Inflammatory macrophage treated with lipopolysaccharide for 4 hours (primary cell): ENCODE measurements at places on chromosomes 2 and 18.

DNA sequence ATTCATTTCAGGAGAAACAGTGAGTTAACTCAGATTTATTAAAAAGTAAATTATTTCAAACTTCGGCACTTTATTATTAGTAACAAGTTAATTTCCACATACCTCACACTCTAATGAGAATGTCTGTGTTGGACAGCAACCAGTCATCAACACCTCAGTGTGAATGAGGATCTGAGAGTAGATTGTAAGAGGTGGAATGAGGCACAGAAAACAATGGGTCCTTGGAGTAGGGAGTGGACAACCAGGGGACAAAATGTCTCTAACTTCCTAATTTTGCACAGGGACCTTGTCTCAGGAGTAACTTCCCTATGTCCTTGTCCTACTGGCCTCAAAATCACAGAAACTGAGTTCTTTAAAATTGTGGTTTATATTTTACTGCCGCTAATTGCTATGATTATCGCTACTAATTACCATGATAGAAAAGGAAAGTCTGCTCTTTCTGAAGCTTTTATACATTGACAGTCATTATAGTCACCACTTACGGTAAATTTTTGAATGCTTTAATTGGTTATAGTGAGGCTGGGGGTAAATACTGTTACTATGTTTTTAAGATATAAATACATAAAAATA is 82.2 kb upstream of the LRPPRC start:
- DNase-seq, result no peak

DNA sequence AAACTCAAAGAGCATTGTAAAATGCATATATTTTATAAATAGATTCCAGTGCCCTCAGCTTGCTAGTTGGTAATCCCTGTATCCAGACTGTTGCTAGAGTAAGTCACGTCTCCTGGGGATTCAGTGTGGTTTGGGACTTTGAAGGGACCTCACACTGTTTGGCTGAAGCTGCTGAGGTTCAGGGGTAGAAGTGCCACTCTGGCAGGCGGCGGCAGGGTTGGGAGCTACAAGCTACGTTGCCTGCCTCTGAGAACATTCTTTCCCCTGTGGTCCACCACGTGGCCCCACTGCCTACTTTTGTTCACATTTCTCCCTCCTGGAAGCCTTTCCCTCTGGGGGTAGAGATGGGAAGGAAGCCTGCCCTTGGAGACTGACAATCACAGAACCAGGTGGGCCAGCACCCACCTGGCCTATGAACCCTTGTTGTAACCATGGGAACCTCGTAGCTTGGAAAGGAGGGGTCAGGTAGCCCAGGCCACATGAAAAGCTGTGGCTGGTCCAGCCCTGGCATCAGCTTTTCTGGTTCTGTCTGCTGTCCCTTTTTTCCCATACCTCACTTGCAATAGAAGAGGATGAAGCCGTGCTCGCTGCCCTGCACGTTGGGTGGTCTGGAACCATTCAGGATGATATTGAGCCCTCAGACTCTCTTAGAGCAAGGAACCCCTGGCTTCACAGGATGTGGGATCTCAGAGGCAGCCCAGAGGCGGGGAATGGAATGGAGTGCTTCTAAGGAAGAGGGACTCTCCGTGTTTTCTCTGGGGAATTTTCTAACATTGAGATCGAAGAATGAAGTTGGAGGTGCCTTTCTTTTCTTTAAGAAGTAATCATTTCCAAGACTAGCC is 2.9 kb downstream of the RNF144A start:
- DNase-seq, result no peak

DNA sequence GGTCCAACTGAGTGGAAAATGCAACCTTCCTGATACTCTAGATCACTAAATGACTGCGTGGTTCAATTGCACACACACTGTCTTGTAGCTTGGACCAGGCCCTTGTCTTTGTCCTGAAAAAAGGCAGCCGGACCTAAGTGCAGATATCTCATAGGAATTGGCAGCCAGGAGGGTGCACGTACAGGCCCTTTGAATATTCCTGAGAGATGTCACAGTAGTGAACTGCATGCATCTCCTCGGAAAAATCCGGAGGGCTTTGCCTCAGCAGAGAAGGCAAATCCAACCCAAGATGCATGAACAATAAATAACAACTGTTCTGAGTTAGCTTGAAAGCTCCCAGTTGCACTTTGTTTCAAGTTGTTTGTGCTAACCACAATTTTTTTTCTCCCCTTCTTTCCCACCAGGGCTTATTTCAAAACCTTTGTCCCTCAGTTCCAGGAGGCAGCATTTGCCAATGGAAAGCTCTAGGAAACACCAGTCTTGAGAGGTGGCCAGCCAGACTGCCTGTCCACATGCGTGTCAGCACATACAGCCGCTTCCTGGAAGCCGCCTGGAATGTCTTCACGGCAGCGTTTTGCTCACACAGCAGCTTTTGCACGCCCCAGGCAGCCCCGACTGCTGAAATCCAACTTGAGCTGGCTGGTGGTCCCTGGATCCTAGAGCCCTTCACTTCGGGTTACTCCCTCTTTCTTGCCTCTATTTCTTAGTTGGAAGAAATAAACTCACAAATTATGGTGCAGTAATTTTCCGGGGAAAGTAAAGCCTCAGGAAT is 54.4 kb upstream of the FOSL2 start:
- DNase-seq, result no peak

- DNase-seq, result no peak
Observed at GRCh38 chr2:76930056-76930744, 592.0 kb downstream of the LRRTM4 start.

- no peak for DNase-seq
Observed at GRCh38 chr2:69545477-69545932, 98.0 kb downstream of the AAK1 start.

GRCh38 chr2:170465241-170465640 is 249.9 kb upstream of the SP5 start:
- no peak for DNase-seq

DNA sequence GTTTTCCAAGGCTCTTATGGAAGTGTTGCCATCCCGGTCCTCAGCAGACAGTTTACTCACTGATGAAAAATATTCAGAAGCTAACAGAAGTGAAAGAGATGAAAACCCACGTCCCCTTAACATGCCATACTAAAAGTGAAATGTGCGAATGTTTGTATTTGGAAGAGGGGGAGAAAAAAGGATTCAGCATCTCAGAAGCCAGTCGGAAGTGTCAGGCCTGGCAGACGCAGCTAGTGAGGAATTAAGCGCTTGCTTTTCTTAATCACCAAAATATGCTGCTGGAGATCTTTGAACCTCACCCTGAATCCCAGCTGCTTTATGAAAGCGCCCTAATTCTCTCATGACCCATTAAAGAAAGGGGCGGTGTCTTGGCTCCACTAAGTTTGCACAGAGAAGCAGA is 653.7 kb downstream of the DCDC2C start:
- no peak for DNase-seq

- DNase-seq, result no peak
Observed at GRCh38 chr2:134307334-134307733, 53.5 kb downstream of the MGAT5 start.

GRCh38 chr2:101399021-101399799 is 11.9 kb upstream of the CREG2 start:
- DNase-seq, result peak; percentile 80

DNA sequence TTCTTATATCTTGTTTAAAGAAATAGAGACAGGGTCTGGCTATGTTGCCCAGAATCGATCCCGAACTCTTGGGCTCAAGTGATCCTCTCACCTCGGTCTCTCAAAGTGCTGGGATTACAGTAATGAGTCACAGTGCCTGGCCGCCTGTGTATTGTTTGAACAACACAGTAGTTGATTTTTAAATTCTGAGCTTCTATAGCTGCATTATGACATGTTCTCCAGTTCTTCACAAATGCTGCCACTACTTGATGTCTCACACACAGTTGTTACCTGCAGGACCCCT is 7.7 kb upstream of the RHOB start:
- DNase-seq, result peak; percentile 49

- DNase-seq, result no peak
Observed at GRCh38 chr2:82013641-82014040, 1709.1 kb upstream of the LRRTM1 start.

DNA sequence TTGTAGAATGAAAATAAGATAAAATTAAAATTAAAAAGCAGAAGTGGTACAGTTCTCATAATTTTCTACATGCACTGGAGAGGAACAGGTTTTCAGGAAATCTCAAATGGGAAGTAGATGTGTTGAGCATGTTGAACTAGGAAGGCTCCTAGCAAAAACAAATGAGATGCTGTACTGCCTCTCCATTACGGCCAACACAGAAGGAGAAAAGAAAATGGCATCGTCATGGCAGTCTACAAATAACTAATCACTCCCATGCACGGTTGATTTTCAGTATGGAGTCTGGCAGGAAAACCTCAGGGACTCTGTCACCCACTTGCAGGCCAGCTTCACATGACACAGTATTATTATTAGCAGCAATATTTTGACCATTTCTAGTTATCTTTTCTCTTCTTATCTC is 278.7 kb downstream of the NRXN1 start:
- DNase-seq, result no peak

DNA sequence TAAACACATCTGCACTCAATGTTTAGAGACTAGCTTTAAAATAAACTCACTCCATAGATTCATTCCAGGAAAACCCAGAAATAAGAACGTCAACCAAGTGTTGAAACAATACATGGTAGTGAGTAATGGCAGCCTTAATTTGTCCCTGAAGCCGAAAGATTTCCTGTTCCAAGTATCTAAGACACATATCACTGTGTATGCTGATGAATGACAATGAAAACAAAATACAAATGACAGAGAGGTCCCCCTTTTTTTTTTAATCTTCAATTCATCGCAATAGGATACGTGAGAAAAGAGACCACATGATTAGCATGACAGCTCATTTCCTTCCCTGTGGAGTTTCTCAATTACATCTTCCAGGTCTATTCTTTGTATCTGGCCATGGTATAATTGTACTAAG is 160.5 kb upstream of the STK17B start:
- peak; percentile 42 for DNase-seq

DNA sequence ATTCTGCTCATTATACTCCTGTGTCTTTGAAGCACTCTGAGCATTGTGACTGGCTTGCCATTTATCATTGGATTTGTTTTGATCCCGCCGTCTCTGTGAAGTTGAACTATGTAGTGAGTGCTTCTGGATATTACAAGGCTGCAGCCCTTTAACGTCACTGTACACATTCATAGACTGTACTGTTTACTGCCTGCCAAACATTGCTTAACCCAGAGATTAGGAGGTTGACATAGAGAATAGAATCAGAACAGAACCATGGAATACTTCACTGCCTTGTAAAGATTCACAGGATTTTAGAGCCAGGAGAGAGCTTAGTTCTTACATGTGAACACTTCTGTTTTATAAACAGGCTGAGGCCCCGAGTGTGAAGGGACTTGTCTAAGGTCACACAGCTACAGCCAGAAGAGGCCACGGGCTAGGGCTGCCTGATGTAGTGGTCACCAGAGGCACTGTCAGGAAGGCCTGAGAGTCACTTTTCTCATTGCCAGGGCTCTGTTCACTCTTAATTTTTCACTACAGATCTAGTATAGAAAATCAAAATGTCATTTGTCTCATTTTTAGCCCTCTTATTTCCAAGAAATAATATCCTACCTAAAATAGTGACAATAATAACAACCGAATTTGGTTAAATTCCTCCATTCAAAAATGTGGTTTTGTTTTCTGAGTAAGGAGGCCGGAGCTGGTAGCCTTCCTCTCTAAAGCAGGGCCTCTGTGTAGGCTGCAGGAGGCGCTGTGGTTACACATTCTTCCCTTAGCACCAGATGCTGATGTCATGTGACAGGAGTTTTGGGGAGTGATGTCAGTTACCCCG is 87.9 kb downstream of the UGGT1 start:
- peak; percentile 67 for DNase-seq

- DNase-seq, result no peak
Observed at GRCh38 chr2:119820275-119820674, 60.6 kb downstream of the PTPN4 start.

DNA sequence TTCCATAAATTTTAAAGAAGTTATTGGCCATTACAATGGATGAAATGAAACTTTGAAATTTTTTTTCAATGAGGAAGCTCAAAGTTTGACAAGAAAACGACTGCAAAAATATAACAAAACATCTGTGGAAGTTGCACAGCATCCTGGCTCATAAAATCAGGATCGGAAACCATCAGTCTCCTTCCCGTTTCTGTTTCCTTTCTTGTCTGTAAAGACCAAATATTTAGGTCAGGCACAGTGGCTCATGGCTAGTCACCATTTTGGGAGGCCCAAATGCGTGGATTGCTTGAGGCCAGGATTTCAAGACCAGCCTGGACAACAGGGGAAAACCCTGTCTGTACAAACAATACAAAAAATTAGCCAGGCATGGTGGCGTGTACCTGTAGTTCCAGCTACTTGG is 27.6 kb upstream of the SSB start:
- peak; percentile 65 for DNase-seq

DNA sequence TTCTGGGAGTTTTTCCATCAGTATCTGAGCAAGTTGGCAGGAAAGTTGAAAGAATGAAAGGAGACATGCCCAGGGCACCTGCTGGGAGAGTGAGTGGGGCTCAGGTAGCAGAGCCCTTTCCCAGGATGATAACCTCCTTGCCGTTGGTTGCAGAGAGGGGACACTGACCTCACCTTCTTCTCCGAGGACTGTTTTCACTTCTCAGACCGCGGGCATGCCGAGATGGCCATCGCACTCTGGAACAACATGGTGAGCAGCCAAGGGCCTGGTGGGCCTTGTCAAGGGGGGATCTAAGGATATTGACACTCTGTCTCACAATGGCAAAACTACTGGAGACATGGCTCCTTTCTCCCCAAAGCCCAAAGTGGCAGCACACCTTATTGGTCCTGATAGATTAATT is 118.8 kb upstream of the PPP1CB start:
- DNase-seq, result no peak

GRCh38 chr18:46413684-46414083 is 243.3 kb downstream of the LOXHD1 start:
- DNase-seq, result no peak

- DNase-seq, result no peak
Observed at GRCh38 chr2:10377052-10377746, 70.9 kb downstream of the ODC1 start.

- no peak for DNase-seq
Observed at GRCh38 chr2:56299171-56299691, 115.4 kb downstream of the CCDC85A start.

GRCh38 chr2:98294711-98295110 is 51.5 kb upstream of the CNGA3 start:
- DNase-seq, result no peak

DNA sequence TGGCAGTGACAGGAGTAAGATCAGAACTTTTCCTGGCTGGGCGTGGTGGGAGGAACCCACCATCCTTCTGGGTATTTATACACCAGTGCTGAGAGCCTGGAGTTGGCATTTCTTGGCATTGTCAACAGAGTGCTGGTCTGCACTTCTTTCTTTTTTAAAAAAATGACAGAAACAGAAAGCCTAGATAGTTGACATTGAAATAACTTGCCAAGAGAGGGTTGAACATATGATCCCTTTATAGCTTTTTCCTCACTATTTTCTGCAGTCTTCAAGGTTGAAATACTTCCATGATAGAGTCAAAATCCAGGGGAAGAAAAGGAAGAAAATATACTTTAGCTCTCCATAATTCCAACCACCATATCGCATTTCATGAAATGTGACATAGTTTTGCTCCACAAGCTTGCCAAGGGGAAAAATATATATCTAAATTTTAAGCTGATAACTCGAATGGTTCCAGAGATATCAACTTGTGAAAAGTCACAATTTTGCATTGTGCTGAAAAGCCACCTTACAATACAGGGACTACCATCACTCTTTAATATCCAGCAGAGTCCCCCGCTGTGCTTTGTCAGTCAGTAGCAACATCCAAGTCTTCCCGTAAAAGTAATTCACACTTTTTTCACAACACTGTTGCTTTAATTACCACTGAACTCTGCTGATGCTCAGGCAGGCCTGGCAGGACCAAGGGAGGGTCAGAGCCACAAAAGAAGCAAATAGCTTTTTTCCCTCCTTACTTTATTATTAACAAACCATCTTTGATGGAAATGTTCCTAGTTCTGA is 764.9 kb upstream of the FANCL start:
- DNase-seq, result no peak

- DNase-seq, result no peak
Observed at GRCh38 chr2:33859811-33860461, 260.8 kb upstream of the FAM98A start.
